ENCODE measurements at places on chromosomes 6 and 20.

- no peak for DNase-seq
Measured at GRCh38 chr6:149357726-149358538, 40.4 kb downstream of the TAB2 start.

- DNase-seq, result no peak
Measured at GRCh38 chr6:138012682-138013081, 94.5 kb downstream of the PERP start.

- DNase-seq, result no peak
Measured at GRCh38 chr6:37631295-37631694, 66.4 kb downstream of the MDGA1 start.

- DNase-seq, result no peak
Measured at GRCh38 chr20:50579511-50579910, 69.3 kb downstream of the PTPN1 start.

DNA sequence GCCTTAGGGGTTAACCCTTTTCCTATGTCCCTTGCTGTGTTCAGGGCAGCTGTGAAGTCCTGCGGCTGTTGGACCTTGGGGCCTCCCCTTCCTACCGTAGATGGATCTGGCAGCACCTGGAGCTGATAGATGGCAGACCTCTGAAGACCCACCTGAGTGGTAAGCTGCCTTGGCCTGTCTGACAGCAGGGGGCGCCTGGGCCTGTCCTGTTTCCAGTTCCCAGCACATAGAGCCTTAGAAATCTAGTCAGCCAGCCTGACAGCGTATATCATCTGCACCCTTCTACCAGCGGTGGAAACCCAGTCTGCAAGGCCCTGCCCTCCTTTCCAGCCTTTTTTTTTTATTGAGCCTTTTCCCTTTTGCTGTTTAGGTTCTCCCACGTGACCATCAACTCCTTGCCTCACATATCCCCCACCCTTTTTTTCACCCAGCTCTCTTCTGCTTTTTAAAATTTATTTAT lies 26.6 kb downstream of the CNBD2 start:
- DNase-seq, result peak; percentile 49

GRCh38 chr6:114435985-114436384 lies 93.2 kb upstream of the HS3ST5 start:
- DNase-seq, result no peak
